GM12864 (cell line): ENCODE measurements at places on chromosomes 7 and 10.

GRCh38 chr10:52379287-52379686 lies 65.2 kb downstream of the DKK1 start:
- DNase-seq = no peak

DNA sequence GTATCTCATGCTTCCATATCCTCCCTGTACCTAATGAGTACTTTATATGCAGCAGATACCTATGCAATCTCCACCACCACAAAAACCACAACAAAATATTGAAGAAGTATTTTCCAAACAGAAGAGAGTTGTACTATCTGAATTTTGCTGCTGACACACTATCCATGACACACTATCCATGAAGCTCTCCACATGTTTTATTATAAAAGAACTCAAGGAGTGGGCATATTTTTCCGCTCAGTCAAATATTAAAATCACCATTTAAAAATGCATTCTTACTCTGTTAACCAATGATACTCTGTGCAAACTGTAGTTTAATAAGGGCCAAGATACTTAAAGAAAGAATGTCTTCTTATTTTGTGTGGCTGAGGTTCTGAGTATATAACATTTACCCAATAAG lies 2.8 kb downstream of the BET1 start:
- no peak for DNase-seq

- DNase-seq = no peak
Observed at GRCh38 chr10:118729200-118729599, 25.6 kb downstream of the CACUL1 start.

GRCh38 chr7:55019191-55019690 lies 424 bp downstream of the EGFR start:
- DNase-seq = no peak

GRCh38 chr7:80146545-80147182 lies 12.0 kb downstream of the GNAI1 start:
- no peak for DNase-seq

DNA sequence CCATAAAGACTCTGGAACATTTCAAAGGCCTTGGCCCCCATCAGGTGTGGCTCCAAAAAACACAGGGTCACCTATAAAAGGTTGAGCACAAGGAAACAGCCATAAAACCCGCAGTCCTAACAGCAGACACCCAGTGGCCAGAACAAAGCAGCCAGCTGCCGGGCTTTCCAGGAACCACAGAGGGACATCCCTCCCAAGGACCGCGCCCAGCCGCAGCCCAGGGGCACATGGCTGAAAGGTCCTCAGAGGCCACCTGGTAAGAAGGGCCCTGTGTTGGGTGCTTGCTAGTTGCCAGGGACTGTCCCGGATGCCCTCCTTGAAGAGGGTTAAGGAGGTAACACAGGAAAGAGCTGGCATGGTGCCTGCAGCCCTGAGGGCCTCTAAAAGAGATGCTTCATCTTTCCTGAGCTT lies 32.7 kb downstream of the KCNMA1 start:
- no peak for DNase-seq

DNA sequence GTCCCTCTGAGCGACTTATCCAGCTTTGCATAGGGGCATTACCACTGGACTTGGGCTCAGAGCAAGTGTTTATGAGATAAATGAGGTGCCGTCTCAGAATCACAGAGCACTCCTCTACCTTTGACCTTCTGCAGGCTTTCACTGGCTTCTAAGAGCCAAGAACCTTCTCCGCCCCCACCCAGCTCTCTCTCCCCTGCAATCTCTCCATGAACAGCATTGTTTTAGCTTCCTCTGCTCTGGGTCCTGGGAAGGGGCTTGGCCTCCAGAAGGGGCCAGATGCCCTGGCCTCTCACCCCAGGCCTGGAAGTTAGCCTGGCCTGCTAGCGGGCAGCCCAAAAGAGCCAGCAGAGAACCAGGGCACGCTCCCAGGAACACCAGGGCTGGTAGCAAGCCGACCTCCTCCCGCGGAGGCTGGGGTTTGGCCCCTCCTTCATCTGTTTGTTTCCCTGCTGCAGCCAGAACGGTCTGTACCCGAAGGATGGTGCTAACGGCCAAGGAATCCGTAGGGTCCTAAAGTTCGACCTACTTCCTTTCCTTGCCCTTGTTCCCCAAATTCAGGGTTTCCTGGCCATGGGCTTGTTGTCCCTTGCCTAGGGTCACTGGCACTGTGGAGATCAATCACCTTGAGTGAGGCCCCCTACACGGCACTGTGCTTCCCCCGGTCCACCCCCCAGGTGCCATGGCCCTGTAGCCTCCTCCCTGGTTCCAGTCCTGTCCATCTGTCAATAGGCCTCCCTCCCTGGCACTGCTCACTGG lies 18.7 kb upstream of the DDIT4 start:
- DNase-seq = no peak

DNA sequence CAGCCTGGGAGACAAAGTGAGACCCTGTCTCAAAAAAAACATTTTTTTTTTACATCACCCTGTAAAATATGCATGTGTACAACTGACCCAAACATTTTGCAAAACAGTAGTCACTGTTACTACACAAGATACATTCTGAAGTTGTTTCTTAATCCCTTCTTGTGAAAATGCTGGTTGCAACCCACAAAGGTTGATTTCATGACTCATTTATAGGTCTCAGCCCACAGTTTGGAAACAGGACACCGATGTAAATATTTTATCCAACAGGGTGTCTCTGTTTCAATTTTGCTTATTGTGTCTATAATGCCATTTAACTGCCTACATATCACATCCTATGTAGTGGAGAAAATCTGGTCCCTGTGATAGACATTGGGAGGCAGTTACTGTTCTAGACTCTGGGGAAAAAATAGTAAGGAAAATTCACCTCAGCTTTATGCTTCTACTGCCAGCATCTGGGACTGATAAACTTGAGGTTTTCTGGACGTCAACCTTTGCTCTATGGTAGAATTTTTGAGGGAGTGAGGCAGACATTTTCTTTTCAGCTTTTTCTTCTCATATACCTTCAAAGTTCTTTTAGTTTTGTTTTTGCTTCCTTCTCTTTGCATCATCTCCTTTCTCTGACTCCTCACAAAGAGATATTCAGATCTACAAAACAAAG lies 1.6 kb upstream of the RAB19 start:
- DNase-seq = no peak
